ENCODE measurements at places on chromosomes 6 and 20.

GRCh38 chr20:52738081-52738480 lies 234.1 kb upstream of the TSHZ2 start:
- DNase-seq = no peak

- no peak for DNase-seq
These were observed 393.3 kb downstream of the C6orf118 start for GRCh38 chr6:164916087-164916486.

GRCh38 chr20:63356931-63357879 lies 3.9 kb downstream of the CHRNA4 start:
- DNase-seq = no peak

GRCh38 chr20:36872852-36873251 lies 3.1 kb upstream of the TLDC2 start:
- DNase-seq = no peak

DNA sequence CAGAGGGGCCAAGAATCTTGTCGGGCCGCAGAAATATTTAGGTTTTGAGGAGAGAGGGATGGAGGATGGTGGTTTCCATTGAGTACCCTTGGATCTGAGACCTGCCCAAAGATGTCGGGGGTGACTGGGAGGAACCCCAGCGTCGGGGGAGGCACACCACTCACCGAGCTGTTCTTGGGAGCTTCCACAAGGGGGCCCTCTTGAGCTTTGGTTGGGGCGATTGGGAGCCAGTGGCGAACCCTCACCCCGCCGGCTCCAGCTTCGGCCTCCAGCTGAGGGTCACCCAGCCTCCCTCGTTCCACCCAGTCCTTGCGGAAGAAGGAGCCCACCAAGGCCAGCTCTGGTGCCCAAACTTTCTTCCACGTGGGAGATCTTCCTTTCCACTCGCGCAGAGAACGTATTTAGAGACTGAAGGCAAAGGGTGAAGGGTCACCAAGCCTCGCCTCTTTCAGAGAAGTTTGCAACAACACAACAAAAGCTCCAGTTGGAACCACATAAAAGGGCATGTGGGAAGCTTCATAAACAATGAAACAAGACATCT lies 33.6 kb downstream of the APCDD1L start:
- peak; percentile 37 for DNase-seq

DNA sequence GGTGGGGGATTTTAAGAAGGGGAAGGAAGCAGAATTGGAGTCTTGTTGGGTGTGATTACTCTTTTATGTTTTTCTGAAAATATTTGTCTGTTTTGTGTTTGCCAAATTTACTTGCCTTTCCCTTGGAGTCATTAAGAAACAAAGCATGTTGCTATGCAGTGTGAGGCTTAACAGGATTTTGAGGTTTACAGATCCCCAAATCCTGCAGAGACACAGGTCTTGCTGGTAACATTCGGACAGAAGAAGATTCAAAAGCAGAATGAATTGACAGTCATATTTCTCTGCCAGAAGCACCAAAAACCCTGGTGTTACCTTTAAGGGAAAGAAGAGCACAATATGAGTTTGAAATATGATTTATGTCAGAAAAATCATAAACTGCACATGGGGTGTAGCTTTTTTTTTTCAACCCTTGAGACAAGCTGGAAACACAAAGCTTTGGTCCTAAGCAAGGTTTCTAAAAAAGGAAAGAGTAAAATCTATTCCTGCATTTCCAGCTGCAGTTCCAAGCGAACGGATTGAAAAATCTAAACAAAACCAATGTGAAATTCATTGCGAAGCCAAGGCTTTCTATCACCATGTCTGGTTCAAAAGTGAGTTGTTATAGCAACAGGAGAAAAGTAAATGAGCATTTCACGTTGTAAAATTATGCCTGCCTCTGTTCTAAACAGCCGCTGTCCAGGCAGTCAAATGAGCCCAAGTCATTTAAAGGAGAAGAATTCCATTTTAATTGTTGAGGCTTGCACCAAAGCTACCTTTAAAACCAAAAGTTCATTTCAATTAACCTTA lies 358.9 kb upstream of the SASH1 start:
- DNase-seq = no peak

DNA sequence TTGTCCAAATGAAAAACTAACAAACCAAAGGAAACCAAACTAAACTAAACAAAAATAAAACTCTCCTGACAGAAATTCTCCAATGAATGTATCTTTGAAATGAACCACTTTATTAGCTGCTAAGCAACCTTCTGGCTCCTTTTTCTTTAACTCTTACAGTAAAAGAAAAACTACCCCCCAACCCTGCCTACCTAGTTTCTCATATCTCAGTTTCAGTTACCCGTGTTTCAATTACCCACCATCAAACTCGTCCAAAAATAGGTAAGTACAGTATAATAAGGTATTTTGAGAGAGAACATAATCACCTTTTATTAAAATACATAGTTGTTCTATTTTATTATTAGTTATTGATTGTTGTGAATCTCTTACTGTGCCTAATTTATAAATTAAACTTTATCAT lies 177.4 kb upstream of the THEMIS start:
- DNase-seq = no peak

Measured in stimulated activated CD4-positive, alpha-beta T cell treated with anti-CD3 and anti-CD28 coated beads, Interleukin-15, amount 100 ng/mL, for 1 hour (primary cell).